Ovary (tissue), 10 donors: ENCODE measurements at places on chromosomes 5 and 9.

- no peak for DNase-seq
These were observed 288.1 kb downstream of the GABRB2 start for GRCh38 chr5:161258438-161258837.

GRCh38 chr9:136793086-136793946, 2.2 kb downstream of the TMEM141 start:
- DNase-seq: no peak

GRCh38 chr5:127993476-127993875, 90.1 kb upstream of the SLC12A2 start:
- DNase-seq: no peak

GRCh38 chr5:134122530-134122929, 8.0 kb downstream of the TCF7 start:
- no peak for DNase-seq

- DNase-seq: no peak
These were observed 236.1 kb downstream of the CETN3 start for GRCh38 chr5:90173299-90174030.

DNA sequence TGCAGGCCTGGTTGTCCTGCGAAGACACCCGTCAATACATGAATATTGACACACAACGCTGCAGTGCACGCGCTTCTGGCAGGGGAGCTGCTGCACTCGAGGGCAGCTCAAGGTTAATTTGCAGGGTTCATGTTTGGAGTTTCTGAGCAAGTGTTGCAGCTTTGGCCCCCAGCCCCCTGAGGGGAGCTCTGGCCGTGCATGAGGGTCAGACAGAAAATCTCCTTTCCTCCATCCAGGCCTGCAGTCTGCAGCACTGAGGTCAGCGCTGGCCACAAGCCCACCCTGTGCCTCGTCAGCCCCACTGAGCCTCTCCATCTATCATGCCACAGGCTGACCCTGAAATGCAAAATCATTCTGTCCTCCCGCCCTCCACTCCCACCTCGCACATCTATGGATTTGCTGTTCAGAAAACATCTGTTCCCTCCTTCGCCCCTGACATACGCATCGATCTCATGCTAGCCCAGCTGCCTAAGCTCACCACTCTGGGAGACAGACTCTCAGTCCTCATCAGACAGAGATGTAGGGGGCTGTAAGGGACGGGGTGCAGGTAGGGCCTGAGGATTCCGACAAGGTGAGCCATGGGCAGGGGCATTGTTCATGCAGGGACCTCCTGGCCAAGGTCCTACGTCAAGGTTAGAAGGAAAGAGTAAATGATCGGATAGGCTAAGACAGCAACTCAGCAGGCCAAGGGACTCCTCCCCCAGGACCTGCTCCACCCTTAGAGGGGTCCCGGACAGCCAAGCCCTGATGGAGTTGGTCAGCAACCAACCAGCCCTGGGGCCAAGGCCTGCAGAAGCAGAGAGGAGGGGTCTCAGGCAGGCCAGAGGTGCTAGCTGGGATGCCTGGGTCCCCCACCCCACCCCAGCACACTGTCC, 125.1 kb downstream of the KCNIP1 start:
- no peak for DNase-seq

DNA sequence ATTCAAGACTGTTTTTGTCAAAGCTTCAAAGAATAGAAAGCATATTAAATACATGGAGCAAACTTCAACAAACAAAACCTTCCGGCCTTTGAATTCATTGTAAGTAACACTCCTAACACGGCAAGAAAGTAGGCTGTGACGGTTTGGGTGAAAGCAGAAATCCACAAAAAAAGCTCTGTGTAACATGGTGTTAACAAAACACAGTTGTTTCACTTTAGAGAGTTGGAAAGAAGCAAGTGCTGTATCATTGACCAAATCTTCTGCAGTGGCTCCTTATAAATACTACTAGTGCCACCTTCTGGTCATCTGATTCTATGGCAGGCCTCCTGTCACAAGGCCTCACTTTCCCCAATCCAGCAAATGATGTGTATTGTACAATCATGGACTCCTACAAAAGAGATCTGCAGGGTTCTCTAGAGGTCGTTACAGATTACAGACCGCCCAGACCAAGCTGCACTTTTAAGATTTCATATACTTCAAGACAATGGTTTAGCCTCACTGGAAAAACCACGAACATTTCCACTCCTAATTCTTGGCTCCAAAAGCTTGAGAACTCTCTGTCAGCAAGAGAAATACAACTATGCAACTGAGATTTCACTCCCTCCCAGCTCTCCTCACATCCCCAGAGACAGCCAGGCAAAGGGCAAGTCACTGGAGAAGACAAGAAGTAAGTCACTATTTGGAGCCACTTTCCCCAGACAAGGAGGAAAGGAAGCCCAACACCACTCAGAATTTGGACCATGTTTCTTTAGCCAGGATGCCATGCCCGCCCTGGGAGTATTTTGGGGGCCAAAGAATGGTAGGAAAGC, 196.2 kb downstream of the DTWD2 start:
- no peak for DNase-seq

- no peak for DNase-seq
These were observed 27.0 kb downstream of the GNAQ start for GRCh38 chr9:78004478-78005229.

GRCh38 chr5:134552301-134552700, 26.8 kb downstream of the JADE2 start:
- DNase-seq: peak; percentile 89

DNA sequence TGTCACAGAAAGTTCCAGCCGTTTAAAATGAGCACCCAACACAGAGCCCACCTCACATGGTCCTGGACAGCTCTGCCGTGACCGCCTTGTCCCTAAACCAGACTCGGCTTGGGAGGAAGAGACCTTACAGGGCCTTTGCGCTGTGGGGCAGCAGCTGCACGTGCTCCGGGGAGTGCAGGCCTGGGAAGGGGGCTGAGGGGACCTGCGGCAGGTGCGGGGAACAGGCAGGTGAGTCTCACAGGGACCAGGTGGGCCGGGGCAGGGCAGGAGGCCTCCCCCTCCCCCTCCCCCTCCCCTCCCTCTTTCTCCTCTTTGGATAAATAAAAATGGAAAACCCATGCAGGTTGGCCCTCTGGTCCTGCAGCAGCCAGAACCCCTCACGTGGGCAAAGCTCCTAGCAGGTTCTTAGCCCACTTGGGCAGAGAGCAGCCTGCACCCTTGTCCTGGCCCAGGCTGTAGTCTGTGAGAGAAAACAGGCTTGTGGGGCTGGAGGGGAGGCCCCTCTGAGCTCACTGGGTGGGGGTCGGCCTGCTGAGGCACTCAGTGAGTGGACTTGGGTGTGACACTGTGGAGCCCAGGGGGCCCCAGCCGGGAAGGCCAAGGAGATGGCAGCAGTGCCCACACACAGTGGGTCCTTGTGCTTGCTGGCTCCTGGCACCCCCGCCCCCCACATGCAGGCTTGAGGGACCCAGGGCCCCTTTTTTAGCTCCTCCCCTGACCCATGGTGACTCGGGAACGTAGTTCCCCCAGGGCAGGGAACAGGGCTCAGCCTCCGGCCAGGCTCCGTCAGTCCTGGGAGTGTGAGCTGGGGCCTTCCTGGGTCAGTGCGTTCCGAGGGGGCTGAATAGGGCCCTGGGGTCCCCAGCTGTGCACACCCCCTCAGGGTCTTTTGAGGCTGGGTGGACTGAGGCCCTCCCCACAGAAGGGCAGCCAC, 40.0 kb upstream of the CACNA1B start:
- DNase-seq: no peak

- DNase-seq: no peak
These were observed 19.1 kb downstream of the CAMSAP1 start for GRCh38 chr9:135888126-135888765.

DNA sequence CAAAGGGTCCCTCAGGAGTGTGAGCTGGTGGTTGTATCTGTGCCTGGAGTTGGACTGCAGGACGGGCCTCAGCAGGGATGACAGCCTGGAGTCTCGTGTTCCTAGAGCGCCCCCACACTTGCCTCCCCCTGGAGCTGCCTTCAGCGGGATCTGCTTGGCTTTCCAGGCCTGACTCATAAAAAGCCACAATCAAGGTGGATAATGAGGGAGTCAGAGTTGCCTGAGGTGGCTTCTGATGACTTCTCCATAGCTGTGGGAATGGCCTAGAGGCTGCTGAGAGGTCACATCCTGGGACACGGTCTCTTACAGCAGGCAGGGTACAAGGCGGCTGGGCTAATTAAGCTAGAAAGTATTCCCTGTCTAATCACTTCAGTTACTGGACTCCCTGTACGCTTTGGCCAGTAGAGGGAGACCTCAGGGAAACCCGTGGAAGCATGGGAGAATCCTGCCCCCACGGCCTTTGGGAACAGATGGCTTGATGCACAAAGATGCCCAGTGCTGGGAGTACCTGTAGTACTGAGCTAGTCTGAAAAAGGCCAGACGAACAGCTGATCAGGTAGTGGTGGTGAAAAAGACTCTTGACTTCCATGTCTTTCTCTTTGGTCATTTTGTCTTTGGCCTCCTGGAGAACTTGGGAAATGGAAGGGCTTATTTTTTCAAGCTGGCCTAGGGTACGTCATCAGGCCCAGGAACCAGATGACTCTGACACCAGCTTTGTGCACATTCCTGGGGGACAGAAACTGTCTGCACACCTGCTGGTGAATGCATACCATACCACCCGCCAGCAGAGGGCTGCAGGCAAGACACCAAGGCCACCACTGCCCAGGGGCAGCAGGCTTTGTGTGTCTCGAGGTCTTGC, 16.1 kb upstream of the FRRS1L start:
- DNase-seq: peak; percentile 32

GRCh38 chr9:660227-660626, 181.3 kb upstream of the DMRT1 start:
- no peak for DNase-seq
